ENCODE measurements at places on chromosomes 4 and X.
A peak's percentile ranks its signal among the peaks of the same experiment; 100 is the strongest.

DNA sequence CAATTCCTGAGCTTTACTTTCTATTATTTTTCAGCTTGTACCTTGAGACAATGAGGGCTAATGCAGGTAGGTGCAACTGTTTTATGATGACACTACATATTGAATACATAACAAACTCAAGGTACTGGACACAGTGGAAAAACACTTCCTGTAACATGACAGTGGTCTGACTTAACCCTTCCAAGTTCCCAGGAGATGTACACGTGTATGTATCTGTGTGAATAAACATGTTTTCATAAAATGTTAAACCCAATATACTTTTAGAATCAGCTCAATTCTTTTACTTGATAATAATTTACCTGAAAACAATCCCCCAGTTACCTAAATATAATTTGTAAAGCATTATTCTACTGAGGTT, 1.2 kb upstream of the PPARGC1A start:
- no peak for DNase-seq

- no peak for DNase-seq
Measured at GRCh38 chrX:15848576-15848975, 6.0 kb downstream of the AP1S2 start.

DNA sequence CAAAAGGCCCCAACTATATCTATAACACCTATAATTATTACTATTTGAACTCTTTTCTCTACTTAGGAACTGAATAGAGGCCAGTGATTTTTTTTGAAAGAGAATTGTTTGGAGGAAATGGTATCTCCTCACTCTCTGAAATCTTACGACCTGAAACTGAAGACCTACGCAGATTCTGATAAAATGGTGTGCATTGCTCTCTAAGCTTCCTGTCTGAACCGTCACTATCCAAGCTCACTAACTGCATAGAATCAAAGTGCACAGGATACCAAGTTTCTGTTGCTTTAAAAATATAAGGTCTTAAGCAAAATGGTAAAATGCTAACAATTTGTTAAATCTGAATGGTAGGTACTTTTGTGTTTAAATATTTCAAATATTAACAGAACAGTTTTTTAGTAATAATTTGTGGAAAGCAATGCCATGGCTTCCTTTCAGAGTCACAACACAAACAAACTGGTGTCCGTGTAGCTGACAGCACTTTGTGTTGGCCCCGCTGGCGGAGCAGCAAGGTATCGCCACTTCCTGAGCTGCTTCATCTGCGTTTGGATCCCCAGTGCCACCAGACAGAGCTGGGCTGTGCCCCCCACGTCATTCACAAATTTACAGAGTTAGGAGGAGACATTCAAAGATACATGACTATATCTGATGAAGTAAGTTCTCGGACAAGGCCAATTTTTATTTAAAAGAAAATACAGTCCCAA, 313.9 kb downstream of the FBXW7 start:
- no peak for DNase-seq

GRCh38 chr4:150572704-150573504, 9.0 kb upstream of the MAB21L2 start:
- DNase-seq, result no peak

DNA sequence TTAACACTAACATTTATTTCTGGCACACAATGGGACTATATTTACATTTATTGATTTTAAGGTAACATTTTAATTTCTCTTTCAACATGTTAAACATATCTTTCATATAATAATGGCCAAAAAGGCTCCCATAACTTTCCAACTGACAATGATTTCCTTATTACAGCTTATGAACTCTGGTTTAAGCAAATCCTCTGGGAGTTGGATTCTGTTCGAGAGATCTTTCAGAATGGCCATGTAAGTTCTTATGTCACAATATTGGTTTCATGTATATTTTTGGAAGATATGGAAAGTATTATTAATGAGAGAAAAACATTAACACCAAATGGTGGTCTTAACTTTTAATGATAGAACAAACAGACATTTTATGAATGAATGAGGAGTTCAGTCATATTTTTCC, 4.1 kb downstream of the TDO2 start:
- DNase-seq, result no peak

DNA sequence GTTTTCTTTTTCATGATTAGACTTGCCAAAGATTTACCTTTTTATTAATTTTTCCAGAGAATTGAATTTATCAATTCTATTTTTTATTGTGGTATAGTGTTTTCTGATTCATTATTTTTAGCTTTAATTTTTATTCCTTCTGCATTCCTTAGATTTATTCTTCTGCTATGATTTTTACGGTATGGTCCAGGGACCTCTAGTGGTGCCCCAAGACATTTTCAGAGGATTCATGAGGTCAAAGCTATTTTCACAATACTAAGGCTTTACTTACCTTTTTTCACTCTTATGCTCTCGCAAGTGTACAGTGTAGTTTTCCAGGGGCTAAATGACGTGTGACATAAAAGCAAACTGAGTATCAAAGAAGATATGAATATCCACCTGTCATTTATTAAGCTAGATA, 8.0 kb downstream of the RADX start:
- no peak for DNase-seq

DNA sequence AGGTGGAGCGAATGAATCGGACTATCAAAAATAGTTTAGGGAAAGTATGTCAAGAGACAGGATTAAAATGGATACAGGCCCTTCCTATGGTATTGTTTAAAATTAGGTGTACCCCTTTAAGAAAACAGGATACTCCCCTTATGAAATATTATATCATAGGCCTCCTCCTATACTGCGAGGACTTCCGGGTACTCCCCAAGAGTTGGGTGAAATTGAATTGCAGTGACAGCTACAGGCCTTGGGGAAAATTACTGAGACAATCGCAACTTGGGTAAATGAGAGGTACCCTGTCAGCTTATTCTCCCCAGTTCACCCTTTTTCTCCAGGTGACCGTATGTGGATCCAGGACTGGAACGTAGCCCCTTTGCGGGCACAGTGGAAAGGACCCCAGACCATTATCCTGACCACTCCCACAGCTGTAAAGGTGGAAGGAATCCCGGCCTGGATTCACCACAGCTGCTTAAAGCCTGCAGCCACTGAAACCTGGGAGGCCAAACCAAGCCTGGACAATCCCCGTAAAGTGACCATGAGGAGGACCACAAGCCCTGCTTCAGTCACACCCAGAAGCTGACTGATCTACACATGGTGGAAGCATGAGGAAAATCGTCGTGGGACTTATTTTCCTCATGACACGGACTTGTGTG, 1138.1 kb downstream of the ARAP2 start:
- DNase-seq, result no peak

DNA sequence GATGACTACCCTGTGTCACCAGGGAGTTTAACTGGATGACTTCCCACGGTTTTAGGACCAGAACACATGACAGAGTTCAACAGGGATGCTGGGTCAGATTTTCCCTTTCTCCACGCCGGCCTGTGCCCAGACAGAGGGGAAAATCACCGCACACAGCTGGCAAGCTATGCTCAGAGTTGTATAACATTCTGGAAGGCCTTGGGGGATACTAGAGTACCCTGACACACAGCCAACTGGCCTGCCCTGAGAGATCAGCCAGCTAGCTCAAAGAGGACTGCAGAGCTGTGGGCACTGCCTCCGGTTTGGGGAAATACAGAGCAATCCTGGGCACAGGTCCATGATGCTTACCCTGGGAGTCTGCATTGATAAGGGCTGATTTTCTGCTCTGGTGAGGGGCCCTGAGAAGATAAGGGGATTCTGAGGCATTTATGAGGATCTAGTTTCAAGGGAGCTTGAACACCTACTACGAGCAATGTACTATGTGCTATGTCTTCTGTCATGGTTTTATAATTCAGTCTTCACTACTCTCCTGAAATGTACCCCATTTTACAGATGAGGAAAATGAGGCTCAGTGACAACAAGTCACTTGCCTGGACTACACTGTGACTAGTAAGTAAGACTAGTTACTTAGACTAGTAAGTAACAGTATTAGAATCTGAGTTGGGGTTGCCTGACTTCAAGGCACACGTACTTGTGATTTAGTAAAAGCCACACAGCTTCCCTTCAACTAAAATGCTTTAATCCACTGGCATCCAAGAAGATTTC, 14.7 kb downstream of the C4orf54 start:
- peak; percentile 76 for DNase-seq

DNA sequence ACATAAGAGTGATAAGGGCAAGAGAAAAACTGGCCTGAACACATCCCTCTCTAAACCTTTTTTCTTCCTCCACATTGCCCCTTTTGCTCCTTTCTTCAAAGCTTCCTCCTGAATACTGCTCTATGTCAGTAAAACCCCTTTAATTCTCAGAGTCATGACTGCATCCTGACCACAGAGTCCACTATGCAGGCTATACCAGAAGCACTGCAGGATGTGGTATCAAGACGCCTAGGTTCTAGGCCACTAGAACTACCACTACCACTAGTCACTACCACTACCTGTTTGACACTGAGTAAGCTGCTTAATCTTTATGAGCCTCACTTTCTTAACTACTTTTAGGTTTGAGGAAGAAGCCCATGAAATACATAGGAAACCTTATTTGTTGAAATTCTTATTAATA, 38.7 kb downstream of the ARHGEF9 start:
- DNase-seq, result no peak

DNA sequence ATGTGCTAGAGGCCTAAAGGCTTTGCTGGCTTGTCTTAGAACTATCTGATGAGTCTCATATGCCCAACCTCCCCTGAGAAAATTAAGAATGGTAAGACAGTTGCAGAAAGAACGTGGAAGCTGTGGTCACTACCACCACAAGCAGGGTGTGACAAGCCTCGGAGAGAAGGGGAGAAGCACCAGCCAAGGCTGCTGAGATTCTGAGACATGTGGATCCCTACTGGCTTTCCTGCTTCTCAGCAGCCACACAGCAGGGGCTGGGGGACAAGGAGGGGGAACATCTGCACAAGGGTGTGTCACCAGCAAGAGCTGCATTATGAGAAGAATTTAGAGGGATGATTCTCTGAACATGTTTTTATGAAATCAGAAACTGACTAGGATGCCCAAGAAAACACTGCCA, 19.4 kb downstream of the TAPT1 start:
- DNase-seq, result no peak

DNA sequence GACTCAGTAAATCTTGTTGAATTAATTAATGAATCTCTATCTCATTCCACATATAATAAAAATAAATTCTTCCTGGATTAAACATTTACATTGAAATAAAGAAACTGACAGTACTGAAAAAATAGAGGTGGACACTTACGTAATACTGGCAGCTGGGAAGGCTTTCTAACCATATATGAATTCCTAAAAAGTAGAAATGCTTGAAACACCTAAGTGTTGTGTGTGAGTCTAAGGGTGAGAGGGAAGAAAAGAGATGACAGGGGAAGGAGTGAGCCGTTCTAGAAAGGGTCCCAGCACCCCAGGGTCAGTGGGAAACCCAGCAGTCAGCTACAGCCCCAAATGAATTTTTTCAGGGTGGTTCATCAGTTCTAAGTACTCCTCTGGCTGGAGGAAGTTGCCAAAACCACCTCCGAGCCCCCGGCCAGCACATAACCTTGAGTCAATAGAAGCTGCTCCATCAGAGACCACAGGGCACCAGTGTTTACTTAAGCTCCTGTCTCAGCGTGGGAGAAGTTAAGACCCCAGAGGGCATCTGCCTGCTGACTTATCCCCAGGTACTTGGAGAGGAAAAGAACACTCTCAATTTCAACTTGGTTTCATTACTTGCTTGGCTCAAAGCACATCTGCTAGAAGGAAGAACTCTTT, 18.3 kb downstream of the GAB3 start:
- DNase-seq, result no peak

DNA sequence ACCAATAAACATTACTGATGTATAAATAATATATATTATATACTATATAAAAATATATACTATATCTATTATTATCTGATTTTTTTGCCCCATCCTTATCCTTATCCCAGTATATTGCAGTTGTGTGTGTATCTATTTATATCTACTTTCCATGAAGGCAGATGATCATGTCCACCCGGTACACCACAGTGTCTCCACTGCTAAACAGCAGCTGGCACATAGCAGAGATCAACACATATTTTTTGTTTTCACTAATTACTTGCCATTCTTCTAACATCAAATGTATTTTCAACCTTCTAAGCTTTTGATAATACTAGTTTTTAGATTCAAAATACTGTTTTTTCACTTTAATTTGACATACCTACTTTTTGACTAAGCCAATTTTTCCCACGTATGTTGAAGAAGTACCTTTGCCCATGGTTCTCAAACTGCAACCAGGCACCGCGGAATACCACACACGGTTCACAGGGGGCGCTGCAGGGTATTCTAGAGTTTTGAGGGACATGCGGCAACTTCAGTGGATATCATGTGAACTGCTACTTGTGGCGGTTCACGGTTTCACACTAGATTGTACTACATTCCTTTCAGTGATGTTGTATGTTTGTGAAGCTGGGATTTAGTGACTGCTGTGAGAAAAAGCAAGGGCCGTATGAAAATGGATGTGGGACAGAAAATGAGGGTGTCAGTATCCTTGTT, 182.5 kb upstream of the NPY2R start:
- DNase-seq, result peak; percentile 27

DNA sequence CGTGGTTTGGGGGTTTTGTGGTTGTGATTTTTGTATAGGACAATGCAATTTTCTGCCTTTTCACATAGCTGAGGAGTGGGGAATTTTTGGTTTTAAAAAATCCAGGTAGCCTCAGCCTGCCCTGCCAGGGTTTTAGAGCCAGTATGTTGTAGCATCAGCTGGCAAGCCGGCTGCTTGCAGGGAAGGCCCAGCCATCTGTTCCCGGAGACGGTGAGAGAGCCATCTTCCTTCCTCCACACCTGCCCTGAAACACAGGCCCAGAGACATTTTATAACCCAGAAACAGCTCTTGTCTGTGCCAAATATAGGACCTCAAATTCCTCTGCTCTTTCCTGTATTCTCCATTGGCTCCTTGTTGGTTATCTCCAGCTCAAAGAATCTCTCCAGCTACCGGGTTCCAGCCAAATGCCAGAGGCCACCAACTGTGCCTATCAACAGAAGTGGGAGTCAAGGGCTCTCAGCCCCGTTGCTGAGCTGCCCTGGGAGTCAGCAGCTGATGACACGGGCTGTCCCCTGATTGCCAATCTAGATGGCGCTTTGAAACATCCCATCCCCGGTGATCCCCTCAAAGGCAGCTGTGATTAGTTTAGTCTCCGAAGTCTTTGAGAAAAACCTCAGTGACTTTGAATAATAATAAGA, 595.2 kb downstream of the MID1IP1 start:
- no peak for DNase-seq

DNA sequence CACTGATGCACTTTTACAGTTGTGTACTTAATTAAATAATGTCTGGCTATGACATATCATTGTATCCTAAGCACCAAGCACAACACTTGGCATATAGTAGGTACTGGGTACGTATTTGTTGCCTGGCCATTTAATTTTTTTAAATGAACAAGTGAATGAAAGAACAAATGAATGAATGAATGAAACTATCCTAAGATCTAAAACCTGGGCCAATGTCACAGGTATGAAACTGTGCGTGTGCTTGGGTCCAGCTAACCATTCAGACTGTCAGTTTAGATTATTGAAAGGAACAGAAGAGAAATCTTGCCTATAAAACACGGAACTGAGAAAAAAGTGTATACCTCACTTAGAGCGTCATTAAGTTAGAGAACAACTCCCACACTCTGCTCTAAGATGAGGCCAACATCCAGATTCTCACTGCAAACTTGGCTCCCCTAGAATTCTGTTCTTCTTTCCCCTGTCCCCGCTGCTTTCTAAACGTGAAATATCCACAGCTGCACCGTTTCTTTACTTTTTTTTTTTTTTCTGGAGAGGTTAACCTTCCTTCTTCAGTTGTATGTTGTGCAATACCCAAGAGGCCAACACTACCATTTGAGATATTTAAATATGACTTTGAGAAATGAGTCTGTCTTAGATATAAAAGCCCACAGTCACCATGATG, 17.3 kb upstream of the SEL1L3 start:
- no peak for DNase-seq

- DNase-seq, result no peak
Measured at GRCh38 chr4:165610679-165611437, 232.1 kb downstream of the CPE start.
